ENCODE measurements at places on chromosomes 1 and 21.

DNA sequence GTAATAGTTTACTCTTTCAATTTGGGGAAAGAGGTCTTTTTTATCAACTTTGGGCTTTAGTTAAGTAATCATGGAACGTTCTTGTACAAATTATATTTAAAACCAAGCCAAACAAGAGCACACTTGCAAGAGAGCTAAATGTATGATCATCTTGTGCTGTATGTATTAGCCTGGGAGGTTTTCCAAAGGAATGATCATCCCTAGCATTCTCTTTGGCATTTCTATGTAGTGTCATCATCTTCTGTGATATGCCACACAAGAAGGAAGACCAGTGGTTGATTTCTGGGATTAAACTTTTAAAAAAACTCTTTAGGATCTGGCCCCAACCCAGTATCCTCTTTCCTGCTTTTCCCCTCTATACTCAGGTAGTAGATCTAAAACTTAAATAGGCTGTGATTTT is 38.4 kb upstream of the KCNQ4 start:
- no peak for DNase-seq

- peak; percentile 93 for DNase-seq
These were observed at the start of gene MIS18A for GRCh38 chr21:32278518-32279376. MIS18A (minus strand) TSS chr21:32279049; CDS start chr21:32279014, 35 bp downstream.

- DNase-seq = no peak
These were observed 808.7 kb downstream of the NCAM2 start for GRCh38 chr21:21806711-21807597.

GRCh38 chr1:51086496-51087271 is 15.3 kb upstream of the C1orf185 start:
- no peak for DNase-seq

GRCh38 chr1:204584699-204585372 is 68.6 kb downstream of the MDM4 start:
- no peak for DNase-seq
